Left cardiac atrium (tissue), 4 donors: ENCODE measurements at places on chromosomes 5 and 9.
A peak's percentile ranks its signal among the peaks of the same experiment; 100 is the strongest.

GRCh38 chr5:72300590-72301339, 19.3 kb downstream of the MRPS27 start:
- no peak for DNase-seq

DNA sequence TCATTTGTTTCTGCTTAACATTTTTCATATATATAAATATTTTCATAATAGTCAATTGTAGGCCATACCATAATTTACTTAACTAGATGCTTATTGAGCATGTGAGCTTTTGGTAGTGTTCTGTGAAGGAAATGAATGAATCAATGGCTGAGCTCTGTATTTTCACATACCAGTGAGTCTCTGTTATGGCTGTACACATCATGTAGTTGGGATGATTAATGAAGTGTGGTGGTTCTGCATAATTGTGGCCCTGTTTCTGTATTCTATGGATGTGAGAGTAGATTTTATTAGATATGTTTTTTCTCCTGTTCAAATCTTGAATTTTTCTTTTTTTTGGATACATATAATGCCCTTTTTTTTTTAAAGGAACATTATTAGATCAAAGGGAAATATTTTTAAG, 56.2 kb downstream of the CTNNA1 start:
- DNase-seq, result no peak

- no peak for DNase-seq
Observed at GRCh38 chr9:82369251-82369945, 380.8 kb downstream of the SPATA31D1 start.

- DNase-seq, result peak; percentile 80
Observed at GRCh38 chr5:14153932-14154731, 11.0 kb downstream of the TRIO start.

- DNase-seq, result no peak
Observed at GRCh38 chr5:16975950-16976624, 40.0 kb upstream of the MYO10 start.

GRCh38 chr5:8682381-8682780, 813.4 kb downstream of the MTRR start:
- DNase-seq, result no peak

DNA sequence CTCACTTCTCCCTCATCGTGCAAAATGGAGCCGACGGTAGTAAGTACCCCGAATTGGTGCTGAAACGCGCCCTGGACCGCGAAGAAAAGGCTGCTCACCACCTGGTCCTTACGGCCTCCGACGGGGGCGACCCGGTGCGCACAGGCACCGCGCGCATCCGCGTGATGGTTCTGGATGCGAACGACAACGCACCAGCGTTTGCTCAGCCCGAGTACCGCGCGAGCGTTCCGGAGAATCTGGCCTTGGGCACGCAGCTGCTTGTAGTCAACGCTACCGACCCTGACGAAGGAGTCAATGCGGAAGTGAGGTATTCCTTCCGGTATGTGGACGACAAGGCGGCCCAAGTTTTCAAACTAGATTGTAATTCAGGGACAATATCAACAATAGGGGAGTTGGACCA, 979 bp downstream of the PCDHGA12 start:
- DNase-seq, result no peak

GRCh38 chr5:21254161-21254560, 1266.2 kb upstream of the CDH18 start:
- no peak for DNase-seq

DNA sequence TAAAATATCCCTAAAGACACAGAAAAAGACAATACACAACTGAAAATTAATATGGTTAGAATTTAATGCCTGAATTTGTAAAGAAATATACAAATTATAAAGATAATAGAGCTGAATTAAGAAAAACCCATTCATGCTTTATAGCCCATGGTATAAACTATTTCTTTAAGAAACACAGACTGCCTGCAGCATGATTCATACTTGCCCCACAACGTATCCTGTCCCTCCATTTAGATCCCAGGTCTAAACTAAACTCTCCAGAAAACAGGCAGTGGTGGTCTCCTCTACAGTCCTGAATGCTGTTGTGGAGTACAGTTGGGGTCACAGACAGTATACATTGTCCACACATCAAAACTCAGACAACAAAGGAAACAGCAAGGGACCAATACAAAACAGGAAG, 24.8 kb downstream of the IL6ST start:
- DNase-seq, result no peak

GRCh38 chr9:78644359-78644758, 347.4 kb downstream of the PSAT1 start:
- DNase-seq, result no peak

GRCh38 chr5:27308153-27308552, 269.8 kb upstream of the CDH9 start:
- DNase-seq, result no peak

DNA sequence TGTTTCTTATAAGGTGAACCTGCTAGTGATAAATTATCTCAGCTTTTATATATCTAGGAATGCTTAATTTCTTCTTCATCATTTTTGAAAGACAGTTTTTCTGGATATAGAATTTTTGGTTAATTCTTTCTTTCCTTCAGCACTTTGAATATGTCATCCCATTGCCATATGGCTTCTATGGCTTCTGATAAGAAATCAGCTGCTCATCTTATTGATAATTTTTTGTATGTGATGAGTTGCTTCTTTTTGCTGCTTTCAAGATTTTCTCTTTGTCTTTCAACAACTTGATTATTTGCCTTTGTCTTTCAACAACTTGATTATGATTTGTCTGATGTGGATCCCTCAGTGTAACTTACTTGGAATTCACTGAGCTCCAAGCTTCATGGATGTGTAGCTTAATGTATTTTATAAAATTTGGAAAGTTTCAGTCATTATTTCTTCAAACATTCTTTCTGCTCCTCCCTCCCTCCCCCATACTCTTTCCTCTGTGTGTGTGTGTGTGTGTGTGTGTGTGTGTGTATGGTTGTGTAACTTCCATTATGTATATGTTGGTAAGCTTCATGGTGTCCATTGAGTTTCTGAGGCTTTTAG, 243.9 kb downstream of the TLE1 start:
- no peak for DNase-seq
